ENCODE measurements at places on chromosomes 2 and 18. TPM values are rescaled to one million over a fixed set of nuclear protein-coding genes. Genes with fewer than 3 reads are reported as not detected.
A peak's percentile ranks its signal among the peaks of the same experiment; 100 is the strongest.

Gene SKOR2
- total RNA-seq = not detected

Gene ARMC9
- total RNA-seq = 3.5 TPM

Gene ALPI
- total RNA-seq = not detected

Gene KCNS3
- total RNA-seq = 0.65 TPM

Gene COLEC12
- 33.8 TPM for total RNA-seq

DNA sequence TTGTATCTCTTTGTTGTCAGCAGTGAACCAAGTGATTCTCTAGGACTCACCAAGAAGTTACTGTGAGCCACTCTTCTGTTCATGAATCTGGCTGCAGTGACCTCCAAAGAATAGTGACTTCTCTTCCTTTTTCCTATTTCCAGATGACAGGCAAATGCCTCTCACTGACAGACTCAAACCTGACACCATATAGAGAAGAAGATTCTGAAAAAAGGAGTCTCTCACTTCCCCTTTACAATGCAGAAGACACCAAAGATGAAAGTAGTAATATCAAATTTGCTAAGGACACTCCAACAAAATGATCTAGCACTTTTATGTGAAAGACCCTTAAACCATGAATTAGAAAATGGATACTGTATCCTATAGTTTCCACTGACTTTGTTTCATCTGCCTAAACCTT is 44.4 kb upstream of the SETBP1 start:
- DNase-seq = no peak

- DNase-seq = no peak
These were observed 1372.2 kb upstream of the TMEFF2 start for GRCh38 chr2:193566886-193567285.

- DNase-seq = no peak
These were observed 478.5 kb upstream of the ZEB2 start for GRCh38 chr2:144998435-144998834.

DNA sequence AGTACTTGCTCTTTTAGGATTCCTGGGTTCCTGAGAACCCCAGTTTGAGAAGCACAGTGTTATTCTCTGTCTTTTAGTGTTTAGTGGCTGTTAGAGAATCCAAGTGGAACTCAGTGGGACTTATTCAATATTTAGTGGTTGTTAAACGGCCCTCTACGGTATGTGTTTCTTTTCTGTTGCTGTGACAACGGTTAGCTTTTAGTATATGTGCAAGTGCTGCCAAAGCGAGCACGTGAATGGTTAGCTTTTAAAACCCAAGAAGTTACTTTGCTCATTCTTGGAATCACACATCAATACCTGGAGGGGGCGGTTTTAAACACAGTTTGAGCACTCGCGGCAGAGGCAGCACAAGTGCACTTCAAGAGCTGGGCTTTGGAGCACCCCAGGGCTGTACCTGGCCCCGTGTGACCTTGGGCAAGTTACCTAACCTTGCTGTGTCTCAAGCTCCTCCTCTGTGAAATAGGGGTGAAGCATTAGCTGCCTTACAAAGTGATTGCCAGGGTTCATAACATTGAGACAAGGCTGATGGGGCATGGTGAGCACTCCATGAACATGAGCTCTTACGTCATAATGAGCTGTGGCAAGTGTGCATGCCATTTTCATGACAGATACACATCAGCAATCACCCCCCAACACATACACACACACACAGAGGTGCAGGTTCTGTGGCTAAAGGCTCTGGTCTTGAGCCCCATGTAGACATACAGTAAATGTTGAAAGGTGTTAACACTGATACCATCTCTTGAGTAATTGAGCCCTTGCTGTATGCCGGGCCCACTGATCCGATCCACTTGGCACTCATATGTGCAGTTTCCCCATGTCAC is 234.1 kb downstream of the ALPK2 start:
- no peak for DNase-seq

DNA sequence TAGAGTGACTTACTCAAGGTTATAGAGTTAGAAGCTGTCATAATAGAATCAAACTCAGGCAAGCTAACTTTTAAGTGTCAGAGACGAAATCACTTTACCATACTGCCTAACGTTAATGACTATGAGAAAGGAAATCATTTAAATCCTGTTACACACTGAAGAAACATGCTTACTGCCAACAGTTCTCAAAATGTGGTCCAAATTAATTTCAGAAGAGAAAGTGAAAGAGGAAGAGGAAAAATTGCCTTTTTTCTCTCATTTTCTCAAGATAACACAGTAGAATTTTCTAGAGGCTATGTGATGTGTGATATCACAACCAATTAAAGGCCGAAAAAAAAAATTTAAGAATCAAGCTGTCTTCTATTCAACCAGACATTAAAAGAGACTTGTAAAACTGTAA is 1362.7 kb upstream of the CHAC2 start:
- no peak for DNase-seq

DNA sequence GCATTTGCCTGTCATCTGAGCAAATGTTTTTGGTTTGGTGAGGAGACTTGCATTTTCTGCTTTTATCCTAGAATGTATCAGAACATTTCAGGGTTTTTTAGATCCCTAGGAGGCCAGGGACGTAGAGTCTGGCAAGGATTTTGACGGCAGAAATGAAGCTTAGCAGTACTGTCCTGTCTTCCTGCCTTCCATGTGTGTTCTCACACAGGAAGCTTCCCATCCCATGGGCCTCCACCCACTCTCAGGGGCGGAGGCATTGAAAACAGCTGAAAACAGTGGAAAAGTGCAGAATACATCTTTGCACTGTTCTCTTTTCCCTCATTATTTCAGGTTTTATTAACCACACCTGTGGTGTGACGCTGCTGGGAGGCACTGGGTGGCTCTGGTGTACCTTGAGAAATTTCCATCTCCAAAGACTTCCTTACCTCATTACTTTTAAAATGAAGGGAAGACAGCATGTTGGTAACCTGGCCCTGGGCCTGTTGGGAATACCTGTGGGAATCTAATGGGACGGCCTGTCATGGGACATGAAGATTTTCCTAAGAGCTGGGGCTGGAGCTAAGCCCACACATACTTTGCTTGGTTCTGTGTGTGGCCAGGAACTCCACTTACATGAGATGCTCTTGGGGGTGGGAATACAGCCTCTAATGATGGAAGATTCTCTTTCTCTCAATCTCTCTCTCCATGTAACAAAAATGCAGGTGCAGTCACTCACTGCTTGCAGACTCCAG is 20.5 kb downstream of the PCARE start:
- DNase-seq = no peak

DNA sequence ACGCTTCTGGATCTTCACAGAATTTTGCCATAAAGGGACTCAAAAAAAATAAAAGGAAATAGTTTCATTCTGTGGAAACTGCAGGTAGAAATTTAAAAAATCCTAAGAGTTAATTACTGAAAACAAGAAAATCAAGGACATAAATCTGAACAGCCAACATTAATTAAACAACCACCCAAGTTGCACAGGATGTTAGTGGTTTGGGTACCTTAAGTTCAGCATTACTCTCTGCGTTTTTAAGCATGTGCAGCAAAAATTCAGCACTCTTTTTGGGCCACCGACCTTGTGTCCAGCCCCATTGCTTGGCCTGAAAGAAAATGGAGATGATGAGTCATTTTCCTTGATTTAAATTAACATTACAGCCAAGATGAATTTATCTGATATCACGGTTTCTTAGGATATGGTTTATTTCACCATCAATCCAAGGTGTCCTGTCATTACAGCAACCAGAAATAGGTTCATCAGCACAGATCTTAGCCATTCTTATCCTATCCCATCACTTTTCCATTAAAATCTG is 3.3 kb upstream of the C18orf32 start:
- DNase-seq = peak; percentile 16

- no peak for DNase-seq
These were observed 425.3 kb downstream of the THSD7B start for GRCh38 chr2:137190411-137191195.

DNA sequence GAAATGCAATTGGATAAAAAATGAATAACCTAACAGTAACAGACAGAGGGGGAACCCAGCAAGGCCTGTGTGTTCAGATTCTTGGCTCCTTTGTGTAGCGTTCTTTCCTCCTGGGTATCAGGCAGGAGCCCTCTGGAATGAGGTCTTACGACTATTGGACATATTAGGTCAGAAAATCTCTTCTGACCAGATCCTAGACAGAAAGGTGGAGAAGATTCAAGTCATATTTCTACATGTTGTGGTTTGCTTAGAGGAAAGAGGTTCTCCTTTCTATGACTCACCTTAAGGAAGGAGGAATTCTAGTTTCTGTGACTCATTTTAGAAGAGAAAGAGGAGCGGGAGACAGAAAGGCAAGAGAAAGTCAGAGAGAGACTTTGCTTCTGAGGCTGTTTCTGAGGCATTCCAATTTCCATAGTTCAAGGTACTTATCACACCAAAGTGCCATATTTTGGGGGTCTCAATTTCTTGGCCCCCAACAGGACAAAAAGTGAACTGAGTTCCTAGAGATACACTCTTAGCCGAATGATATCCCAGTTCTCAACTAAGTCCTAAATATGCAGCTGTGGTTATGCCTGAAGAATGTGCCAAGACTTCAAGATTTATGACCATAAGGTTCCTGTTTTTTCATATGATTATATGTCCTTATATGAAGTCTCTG is 618.6 kb downstream of the ZEB2 start:
- no peak for DNase-seq

DNA sequence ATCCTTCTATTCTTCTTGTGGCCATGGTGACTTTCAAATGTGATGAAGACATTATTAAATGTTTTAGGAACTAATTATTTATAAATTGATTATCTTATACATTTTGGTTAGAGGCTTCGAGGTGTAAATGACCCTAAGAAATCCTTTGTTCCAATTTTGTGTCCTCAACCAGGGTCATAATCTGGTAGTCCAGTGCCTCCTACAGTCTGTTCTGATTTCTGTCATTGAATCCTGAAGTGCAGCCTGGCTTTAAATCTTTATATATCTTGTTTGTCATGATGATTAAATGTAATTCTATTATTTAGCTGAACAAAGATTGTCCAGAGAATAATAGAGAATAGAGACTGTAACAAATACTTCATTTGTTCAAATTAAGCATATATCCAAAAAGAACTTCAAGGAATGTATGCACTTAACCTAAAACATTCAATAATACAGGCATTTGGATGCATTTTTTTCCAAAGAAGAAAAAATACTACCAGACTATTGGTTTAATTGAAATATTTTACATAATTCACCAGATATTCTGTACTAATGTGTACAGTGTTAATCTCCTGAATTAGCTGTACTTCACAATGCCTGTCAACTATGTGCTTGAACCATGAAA is 89.8 kb downstream of the PRPF40A start:
- DNase-seq = peak; percentile 63

All from lung microvascular endothelial cell (primary cell).